OCI-LY7 (cell line): ENCODE measurements at places on chromosomes 6 and 20.

DNA sequence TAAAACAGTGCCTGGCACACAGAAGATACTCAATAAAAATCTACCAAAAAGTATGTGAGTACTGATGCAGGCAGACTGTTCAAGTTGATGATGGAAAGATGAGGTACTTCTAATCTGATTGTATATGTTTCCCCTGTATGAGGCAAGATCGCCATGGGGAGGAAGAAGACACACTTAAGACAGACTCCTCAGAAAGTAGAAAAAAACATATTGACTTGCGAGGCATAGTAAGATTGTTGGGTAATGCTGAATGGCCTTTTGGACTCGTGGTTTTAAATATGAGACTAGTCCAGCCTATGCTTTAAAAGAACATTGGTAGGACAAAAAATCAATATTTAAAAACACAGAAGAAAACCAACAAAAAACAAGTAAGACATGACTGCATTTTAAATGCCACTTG lies 72.6 kb downstream of the SHPRH start:
- DNase-seq, result no peak

- DNase-seq, result no peak
These were observed 150.4 kb downstream of the INSM1 start for GRCh38 chr20:20518263-20518662.

- DNase-seq, result no peak
These were observed 15.2 kb downstream of the MAPK13 start for GRCh38 chr6:36145495-36145894.

DNA sequence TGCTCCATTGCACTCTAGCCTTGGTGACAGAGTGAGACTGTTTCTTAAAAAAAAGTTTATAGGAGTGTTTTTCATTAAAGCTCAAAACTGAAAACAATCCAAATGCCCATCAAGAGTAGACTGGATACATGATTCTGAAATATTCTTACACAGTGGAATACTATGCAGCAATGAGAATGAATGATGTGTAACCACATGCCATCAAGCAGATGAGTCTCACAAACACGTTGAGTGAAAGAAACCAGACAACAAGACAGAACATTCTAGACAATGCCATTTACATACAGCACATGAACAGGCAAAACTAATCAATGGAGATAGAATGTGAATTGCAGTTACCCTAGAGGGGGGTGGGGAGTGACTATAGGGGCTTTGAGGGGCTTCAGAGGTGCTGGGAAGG lies 72.4 kb downstream of the TOX2 start:
- no peak for DNase-seq

GRCh38 chr6:3094815-3095214 lies 23.7 kb upstream of the BPHL start:
- no peak for DNase-seq
